ENCODE measurements at places on chromosomes 5 and 9.

GRCh38 chr9:85163825-85164224 is 494.3 kb downstream of the NTRK2 start:
- DNase-seq, result no peak

GRCh38 chr5:93967923-93968322 is 226.5 kb upstream of the POU5F2 start:
- DNase-seq, result no peak

GRCh38 chr5:137385064-137385463 is 114.1 kb downstream of the SPOCK1 start:
- DNase-seq, result no peak

- no peak for DNase-seq
Measured at GRCh38 chr9:4665357-4665756, 923 bp downstream of the SPATA6L start.

GRCh38 chr5:151825445-151825844 is 53.7 kb downstream of the G3BP1 start:
- DNase-seq, result peak; percentile 83

GRCh38 chr5:161258438-161258837 is 288.1 kb downstream of the GABRB2 start:
- no peak for DNase-seq

- no peak for DNase-seq
Measured at GRCh38 chr5:1703352-1704050, 96.1 kb downstream of the MRPL36 start.

- no peak for DNase-seq
Measured at GRCh38 chr5:90305041-90305720, 104.4 kb downstream of the CETN3 start.

DNA sequence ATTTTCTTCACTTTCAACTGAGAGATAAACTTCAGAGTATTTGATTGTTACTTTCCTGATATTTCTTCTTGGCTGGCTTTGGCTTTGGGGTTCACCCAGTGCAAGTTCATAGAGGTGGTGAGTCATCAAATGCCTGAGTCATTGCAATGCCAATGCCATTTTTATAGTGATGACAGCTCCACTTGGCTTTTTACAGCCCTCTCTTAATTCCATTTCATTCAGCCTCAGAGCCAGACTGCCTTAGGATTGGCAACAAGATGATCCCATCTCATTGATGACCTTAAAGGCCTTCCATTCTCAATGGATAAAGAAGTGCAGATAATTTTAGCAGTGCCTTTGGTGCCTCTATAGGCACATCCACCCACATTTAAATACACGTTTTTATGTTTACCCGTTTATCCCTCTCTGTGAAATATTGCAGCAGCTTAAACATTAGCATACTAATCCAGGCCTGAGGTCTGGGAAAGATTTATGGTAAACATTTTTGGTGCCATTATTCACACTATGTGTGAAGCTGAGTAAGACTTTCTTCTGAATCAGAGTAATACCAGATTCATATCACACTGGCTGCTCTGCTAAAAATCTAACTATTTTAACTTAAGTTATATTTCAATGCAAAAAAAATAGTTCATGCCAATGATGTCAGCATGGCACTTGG is 88.9 kb upstream of the TYRP1 start:
- peak; percentile 15 for DNase-seq

GRCh38 chr5:116738239-116738614 is 163.6 kb upstream of the SEMA6A start:
- DNase-seq, result no peak

DNA sequence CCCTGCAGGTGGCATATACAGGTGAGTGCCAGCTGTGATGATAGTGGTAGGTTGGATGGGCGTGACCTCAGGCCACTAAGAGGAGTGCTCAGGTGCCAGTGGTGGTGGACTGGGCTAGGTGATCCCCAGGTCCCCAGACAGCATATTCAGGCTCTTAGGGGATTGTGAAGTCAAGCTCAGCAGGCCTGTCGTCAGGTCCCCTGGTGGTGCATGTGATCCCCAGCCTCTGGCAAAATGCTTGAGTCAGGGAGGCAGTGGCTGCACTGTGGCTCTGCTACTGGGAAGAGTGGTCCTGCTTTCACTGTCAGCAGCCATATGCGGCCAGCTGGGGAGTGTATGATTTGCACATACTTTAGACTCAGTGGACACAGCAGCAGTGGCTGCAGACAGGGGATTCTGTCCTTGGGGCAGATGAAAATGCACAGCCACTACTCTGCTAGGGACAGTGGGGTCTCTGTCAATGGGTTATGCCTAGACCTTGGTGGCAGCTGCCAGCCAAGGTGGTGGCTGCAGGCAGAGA is 31.6 kb upstream of the CTSL start:
- no peak for DNase-seq

DNA sequence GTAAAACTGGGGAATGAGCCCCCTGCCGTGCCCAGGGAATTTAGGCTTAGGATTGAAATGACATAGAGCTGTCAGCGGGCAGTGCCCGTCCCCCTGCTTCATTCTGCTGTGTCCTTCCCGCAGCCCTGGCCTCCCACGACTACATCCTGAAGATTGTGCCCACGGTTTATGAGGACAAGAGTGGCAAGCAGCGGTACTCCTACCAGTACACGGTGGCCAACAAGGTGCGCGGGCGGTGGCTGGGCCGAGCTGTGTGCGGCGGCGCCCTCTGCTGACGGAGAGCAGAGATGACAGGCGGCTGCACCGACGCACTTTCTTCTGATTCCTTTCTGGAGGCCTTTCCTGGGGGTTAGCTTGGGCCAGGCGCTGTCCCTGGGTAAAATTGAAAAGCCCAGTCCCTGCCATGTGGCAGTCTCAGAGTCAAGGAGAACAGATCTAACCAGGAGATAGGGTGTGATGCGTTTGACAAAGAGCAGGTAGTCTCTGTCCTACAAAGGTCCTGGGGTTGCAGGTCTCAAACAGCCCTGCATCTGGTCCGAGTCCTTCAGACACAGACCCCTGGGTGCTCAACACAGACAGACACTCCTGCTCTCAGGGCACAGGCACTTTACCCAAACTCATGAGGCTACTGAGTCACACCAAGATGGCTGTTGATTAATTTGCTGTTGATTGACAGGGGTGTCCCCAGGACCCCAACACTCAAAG is 26.8 kb upstream of the RPL26L1 start:
- peak; percentile 44 for DNase-seq

- no peak for DNase-seq
Measured at GRCh38 chr5:137656558-137656957, 79.3 kb downstream of the KLHL3 start.

DNA sequence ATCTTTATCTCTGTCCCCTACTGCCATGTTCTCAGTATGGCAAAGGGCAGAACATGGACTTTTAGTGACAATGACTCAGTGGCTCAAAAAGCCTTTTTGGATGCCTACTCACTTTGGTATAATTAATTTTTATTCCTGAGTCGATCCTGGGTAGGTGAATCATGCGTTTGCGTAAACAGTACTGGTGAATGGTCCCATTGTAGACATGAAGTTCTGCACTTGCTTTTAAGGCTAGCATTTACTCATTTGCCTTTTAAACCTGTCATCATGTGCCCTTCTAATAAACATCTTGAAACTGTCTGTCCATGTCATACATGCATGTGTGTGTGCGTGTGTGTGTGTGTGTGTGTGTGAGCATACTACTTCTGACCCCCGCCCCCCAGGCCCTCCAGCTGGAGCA is 223.0 kb downstream of the AUH start:
- DNase-seq, result no peak

DNA sequence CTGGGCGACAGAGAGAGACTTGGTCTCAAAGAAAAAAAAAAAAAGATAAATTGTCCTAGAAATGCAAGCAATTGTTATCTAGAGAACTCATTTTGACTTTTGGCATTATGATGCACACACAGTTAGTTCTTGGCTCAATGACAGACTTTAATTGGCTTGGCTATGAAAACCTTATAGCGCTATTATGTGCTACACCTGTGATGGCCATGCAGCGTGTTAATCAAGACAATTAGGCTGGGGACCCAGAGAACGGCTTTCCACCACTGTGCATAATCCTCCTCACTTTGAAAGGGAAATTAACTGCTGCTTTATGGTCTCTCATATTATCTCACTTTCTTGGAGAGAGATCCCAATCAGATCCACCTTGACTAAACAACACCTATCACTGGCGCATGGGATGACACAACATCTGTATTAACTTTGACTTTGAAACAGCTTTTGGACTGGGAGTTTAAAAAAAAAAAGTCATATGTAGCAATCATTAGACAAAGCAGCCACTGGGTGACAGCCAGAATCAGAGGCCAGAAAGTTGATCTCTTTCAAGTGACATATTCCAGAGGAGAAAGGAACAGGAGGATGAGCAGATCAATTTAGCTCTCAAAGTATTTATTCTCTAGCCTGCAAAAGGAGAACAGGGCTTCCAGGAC is 132.5 kb downstream of the PPP2R2B start:
- no peak for DNase-seq

DNA sequence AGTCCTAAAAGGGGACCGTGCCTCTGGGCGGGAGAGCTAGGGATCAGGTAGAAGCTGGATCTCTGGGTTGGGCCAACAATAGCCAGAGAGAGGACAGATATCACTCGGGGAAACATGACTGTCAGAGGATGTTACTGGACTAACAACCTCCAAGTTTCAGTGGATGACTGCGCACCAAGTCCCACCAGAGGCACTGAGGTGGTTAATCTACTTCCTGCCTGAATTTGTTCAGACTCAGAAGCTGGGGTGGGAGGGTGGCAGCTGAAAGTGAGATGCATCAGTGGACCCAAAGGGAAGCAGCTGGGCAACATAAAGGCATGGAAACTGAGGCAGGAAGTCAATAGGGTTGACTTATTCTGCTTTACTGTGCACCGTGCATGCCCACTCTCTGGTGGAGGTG is 130.1 kb upstream of the SLC44A1 start:
- no peak for DNase-seq

GRCh38 chr5:14942212-14942611 is 70.6 kb upstream of the ANKH start:
- no peak for DNase-seq

DNA sequence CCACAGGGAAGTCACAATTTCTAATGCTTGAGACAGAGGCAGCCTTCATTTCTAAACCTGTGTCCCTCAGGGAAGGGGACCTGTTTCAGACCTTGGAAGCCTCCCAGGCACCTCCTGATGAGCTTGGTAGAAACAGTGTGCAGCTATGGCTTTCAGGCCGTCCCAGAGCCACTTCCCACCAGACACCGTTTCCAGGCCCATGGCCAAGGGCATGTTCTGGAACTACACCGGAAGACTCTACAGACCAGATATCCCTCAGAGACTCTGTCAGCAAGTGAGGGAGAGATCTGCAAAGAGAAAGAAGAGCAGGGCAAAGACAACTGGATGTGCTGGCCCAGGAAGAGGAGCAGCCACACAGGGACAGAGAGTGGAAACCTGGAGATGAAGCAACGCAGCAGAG is 82.2 kb upstream of the HSPA9 start:
- DNase-seq, result no peak

- no peak for DNase-seq
Measured at GRCh38 chr5:116370886-116371285, 203.7 kb downstream of the SEMA6A start.

DNA sequence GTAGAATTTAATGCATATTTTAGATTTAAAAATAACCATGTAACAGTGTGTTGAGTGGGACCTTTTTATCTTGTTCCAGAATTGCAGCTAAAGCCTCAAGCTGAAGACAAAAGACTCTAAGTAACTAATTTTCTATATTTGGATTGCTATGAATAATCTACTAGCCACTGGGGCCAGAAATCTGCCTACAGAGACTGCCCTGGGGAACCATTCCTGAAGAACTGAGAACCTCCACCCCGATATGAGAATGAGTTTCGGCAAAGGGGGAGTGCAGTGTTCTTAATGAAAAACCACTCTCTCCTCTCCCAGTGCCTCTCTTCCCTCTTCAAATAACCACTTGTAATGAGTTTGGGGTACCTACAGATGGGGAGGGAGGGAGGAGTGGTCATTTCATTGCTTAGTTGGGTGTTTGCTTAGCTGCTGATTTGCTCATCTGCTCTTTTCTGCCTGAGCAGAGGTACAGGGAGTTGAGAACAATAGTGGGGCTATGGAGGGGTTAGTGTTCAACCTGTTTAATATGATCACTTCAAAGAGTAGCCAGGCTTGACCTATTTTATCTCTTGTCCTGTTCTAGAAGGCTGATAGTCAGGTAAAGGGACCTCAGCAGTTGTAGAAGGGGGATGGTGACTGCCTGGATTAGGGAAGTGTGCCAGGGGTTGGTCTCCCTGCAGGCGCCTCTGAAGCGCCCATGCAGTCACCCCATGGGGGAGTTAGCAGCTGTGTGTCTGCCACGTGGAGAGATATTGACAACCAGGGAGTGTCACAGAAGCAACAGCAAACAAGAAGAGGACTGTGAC is 47.7 kb downstream of the ATG10 start:
- peak; percentile 66 for DNase-seq

DNA sequence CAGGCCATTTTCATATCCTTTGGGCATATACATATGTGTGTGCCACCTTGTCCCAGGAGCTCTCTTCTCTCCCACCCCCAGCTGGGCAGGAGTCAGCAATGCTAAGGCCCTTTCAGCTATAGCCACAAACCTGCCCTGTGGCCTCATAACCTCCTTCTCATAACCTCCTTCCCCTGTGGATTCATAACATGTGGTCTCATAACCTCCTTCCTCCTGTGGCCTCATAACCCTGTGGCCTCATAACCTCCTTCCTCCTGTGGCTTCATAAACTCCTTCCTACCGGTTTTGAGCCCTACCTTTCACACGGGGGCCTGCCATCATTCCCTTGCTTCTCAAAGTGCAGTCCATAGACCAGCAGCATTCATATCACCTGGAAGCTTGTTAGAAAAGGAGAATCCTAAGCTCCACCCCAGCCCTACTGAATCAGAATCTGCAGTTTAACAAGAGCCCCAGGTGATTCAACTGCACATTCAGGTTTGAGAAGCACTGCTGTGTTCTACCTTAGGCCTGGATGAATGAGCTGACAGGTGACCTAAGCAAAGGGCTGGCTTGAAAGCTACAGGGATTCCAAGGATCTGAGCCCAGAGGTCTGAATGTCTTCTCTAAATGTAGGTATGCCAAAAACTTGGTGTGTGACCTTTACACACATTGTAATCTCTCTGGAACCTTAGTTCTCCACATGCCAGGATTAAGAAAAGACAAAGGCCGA is 41.9 kb upstream of the PLPP6 start:
- DNase-seq, result no peak

DNA sequence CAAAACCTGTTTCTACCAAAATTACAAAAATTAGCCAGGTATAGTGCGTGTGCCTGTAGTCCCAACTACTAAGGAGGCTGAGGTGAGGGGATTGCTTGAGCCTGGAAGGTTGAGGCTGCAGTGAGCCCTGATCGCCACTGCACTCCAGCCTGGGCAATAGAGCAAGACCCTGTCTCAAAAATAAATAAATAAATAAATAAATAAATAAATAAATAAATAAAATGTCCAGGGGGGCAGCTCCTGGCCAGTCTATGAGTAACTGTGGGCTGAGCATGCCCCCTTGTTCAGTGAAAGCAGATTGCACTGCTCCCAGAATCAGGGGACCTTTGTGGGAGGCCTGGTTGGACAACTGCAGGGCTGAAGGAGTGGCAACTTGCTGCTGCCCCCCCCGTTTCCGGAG is 62.7 kb downstream of the PDE6A start:
- no peak for DNase-seq

GRCh38 chr9:89667726-89668125 is 62.9 kb downstream of the GADD45G start:
- DNase-seq, result no peak

Data from pons (tissue), 1 donor.